ENCODE measurements at places on chromosomes 5 and 9.

- peak; percentile 62 for DNase-seq
These were observed 72.3 kb downstream of the SLCO4C1 start for GRCh38 chr5:102223542-102224477.

GRCh38 chr9:71764463-71764862 is 3.9 kb downstream of the CEMIP2 start:
- DNase-seq: no peak

- DNase-seq: no peak
These were observed 24.8 kb upstream of the RLN1 start for GRCh38 chr9:5364294-5365024.

DNA sequence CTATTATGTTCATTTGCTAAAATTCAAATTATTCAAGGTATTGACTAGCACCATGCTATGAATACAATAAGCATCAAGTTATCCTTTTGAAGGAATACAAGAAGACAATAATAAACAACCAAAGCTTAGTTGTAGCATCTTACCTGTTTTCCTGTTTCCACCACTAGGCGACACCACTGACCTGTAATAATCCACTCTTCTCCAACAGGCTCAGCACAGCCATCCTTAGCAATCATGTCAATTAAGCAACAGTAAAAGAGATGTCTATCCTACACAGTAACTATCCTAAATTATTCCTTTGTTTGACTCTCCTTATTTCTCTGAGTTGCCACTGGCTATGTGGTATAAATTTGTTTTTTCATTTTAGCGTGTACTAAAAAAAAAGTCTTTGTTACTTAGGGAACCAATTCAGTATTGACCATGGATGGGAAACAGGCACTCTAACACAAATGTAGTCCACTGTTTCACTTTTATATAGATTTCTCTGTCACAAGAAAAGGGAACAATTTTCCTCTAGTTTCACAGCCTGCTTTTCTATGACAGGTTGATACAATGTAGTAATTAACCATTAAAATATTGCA is 46.2 kb downstream of the PCA3 start:
- peak; percentile 70 for DNase-seq

DNA sequence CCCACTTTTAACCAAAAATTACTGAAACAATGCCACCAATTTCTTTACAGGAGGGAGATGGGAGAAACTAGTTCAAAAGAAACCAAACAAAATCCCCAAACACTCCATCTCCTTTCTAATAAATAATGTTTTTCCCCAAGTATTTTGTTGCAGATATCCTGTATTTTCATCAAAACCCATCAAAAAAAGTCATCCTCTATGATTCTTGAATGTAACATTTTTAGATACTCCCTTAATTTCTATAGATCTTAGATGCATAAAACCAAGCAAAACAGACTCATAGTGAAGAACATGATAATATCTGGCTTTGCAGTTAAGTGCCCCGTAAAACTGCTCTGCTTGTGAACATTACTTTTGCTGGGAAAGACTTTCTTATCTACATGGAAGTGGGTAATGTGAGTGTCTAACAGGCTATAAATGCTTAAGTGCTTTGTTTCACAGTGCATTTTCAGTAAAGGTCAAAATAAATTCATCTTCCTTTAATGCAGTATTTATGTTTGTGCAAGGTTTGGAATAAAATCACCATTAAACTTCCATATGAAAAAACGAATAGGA is 77.3 kb upstream of the TBCA start:
- no peak for DNase-seq
